ENCODE measurements at places on chromosomes 5 and 9.

GRCh38 chr5:180202939-180203573 lies 6.0 kb downstream of the RASGEF1C start:
- DNase-seq = no peak

GRCh38 chr9:69865986-69866385 lies 45.4 kb downstream of the CFAP95 start:
- DNase-seq = no peak

- no peak for DNase-seq
These were observed 3.2 kb upstream of the TNC start for GRCh38 chr9:115121181-115121580.

DNA sequence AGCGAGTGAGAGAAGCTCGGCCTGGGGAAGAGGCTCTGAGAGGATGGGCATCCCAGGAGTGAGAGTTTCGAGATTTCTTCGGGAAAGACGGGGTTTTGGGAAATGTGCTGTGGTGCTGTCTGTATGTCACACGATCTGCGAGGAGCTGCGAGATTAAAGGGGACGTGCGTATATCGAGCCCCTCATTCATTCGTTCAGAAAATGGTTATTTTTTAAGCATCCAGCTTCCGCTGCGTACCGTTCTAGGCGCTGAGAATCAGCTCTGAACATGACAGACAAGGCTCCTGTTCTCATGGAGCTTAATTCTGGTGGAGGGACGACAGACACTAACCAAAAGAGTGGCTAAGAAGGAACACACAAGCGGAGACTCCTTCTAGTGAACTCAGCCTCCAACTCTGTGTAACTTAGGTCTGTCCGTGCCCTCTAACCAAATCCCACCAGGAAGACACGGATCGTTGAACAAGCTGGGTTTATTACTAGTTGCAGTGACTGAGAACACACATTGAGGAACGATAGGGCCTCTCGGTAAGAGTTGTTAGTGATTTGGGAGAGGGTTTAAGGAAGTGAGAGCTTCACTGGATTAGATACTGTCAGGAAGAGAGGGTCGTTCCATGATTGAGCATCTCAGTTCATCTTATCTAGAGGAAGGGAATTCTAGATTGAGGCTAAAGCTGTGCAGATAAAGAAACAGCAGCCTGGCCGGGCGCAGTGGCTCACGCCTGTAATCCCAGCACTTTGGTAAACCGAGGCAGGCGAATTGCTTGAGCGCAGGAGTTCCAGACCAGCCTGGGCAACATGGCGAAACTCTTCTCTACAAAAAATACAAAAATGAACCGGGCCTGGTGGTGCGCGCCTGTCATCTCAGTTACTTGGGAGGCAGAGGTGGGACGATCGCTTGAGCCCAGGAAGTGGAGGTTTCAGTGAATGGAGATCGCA lies 1.0 kb upstream of the FBXW11 start:
- no peak for DNase-seq

GRCh38 chr9:114587345-114588202 lies at the start of gene ATP6V1G1:
TSS of gene ATP6V1G1 (plus strand) at chr9:114587769. CDS start at chr9:114587839, 70 bp downstream.
- peak; percentile 99 for DNase-seq

DNA sequence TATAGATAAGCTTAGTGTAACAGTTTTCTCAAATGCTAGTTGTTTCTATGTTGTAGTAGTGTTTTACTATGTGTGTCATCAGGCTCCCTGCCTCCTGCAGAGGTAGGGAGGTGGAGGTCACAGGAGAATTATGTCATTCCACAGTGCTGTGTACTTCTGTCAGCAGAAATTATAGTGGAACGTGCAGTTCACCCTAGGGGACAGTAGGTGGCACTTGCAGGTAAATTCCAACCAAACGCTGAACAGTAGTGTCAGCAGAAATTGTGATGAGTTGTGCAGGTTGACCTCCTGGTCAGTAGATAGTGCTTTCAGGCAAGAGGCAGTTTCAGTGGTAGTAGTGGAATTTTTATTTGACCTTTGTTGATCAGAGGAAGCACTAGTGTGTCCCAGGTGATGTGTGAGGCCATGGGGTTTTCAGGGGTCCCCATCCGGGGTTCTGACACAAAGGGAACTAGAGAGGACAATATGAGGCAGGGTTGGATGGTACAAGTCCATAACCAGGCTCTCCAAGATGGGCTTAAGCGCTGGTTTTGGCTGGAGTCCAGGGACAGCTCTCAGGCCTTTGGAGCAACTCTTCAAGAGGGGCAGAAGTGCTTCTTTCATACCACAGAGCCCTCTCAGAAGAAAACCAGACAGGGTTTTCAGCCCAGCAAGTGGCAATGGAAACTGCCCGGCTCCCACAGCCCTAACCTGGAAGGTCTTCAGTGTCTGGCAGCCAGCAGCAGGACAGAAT lies 402.9 kb downstream of the CYLC2 start:
- DNase-seq = no peak

DNA sequence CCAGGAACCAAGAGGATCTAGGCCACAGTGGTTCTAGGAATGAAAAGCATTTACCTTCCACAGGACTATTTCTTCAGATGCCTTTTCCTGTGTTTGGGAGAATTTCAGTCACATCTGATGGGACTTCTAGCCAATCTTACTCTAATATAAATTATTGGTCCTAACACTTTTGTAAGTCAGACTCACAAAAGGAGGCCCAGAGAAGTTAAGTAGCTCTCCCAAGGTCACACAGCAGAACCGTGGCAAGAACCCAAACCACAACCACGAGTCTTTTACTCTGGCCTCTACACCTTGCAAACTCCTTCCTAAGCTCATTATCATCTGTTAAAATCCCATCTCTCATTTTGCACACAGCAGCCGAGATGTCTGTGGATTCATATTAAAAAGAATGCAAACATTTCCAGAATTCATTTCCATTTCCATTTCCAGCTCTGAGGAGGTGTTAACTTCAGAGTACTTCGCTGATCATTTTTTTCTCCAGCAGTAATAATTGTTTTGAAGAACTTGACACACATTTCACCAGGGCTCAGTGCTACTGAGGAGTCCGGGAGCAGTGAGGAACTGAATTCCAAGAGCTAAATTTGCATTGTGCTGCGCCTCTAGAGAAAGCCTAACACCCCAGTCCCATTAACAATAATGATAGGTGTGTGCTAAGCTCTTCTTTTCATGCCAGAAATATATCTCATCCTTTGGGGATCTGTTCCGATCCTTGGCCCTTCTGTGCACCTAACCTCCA lies 168.1 kb downstream of the SEMA6A start:
- DNase-seq = no peak

- DNase-seq = no peak
These were observed 151.3 kb downstream of the CHSY3 start for GRCh38 chr5:130055572-130055971.

DNA sequence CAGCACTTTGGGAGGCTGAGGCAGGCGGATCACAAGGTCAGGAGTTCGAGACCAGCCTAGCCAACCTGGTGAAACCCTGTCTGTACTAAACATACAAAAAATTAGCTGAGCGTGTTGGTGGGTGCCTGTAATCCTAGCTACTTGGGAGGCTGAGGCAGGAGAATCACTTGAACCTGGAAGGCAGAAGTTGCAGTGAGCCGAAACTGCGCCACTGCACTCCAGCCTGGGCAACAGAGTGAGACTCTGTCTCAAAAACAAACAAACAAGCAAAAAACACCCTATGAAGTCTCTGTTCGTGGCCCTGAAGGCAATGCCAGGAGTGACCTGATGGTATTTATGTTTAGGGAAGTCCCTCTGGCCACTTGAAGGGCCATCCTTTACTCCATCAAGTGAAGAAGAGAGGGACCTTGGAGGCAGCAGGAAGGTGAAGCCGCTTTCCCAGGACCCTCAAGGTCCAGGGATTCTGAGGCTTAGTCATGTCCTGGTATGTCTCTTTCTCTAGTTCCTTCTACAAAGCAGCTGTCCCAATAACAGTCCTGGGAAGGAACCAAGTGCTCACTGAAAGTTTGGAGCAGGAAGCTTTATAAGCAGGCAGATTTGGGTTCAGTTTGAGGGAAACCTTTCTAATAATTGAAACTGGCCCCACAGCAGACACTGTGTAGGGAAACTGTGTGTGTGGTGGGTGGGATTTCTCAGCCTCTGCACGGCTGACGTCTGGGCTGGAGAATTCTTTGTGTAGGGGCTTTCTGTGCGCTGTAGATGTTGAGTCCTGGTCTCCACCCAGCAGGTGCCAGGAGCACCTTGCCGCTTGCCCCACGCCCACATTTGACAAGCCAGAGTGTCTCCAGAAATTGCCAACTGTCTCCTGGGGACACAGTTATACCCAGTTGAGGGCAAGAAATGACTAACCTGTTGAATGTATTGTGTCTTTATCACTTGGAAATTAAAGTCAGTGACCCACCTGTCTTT lies 12.5 kb downstream of the PHF2 start:
- no peak for DNase-seq

- DNase-seq = no peak
These were observed 1028.6 kb downstream of the CDH9 start for GRCh38 chr5:26009742-26010141.

- DNase-seq = no peak
These were observed 89.6 kb downstream of the TARS1 start for GRCh38 chr5:33530183-33531036.

DNA sequence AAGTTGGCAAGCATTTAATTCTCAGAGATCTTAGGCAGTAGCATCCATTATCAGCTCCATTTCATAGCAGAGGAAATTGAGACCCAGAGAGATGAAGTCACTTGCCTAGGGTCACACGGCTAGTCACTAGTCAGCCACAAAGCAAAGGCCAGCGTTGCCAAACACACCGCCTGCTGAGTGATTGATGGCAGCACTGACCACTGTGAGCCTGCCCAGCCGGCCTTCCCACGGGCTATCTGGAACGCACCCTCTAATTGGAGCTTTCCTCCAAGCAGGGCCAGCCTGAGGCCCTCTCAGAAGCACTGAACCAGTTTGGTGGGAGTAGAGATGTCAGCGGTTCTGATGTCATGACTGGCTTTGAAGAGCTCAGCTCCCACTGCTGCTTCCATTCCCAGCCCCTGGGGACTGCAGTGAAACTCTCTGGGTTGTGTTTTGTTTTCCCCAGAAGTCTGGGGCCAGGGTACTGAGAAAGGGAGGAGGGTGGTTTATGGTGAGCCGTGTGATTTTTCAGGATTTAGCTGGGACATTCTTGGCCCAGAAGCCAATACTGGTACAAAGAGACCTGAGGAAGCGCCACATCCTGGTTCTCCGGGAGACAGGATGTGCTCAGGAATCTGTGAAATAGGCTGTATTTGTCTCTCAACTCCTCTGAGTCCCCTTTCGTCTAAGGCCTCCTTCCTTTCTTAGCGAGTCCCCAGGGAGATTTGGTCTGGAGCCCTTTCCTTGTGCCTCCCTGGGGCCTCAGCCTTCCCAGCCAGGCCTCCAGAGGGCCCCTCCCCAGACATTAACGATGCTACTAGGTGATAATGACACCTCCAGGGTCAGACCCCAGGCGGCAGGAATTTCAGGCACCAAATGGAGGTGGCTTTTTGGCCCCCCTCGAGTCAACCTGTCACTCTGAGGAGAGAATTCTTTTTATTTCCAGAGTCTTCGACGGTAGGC lies 44.5 kb downstream of the SPRY4 start:
- no peak for DNase-seq

GRCh38 chr9:129983891-129984290 lies 59.1 kb downstream of the FNBP1 start:
- no peak for DNase-seq

DNA sequence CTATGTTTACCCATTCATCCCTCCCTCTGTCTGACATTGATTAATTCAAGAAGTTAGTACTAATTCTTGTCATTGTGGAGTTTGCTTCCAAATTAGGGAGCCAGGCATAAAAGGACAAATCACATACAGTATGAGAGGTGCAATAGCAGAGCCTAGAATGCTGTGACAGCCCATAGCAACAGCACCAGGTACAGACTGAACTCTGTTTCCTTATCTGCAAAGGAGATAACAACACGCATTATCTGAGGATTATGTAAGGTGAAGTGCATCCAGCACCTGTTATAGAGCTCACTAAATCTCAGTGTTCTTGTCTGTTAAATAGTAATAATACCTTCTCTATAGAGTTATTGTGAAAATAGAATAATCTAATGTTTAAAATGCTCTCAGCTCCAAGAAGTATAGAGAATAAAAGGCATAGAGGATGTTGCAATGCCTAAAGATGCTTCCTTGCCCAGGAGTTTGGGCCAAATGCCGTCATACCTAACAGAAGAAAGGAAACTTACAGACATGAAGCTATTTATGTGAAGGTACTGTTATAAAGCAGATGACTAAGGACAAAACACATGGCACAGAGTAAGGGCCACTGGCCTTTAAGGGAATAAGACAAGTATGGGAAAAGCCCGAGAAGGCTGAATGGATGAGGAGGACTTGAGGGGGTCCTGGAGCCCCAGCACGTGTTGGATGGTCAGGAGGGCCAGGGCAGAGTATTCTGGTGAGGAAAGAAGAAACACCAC lies 214.5 kb downstream of the ATP10B start:
- DNase-seq = no peak

- peak; percentile 47 for DNase-seq
These were observed 58.5 kb downstream of the CNTRL start for GRCh38 chr9:121133104-121133816.

- no peak for DNase-seq
These were observed 189.6 kb downstream of the HSPA4 start for GRCh38 chr5:133241179-133242092.

DNA sequence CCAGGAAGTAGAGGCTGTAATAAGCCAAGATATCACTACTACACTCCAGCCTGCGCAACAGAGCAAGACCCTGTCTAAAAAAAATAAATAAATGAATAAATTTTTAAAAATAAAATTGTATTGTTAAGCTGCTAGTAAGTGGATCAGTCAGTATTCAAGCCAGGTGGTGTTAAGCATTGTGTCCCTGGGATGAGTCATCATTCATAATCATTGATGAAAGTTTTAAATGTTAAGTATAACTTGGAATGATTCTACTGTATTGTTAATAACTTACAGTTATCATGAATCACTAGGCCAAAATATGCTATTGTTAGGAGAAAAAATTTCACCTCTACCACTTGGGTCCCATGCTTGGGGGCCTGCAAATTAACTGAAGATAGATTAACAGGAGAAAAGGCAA lies 38.2 kb downstream of the MED10 start:
- DNase-seq = no peak

DNA sequence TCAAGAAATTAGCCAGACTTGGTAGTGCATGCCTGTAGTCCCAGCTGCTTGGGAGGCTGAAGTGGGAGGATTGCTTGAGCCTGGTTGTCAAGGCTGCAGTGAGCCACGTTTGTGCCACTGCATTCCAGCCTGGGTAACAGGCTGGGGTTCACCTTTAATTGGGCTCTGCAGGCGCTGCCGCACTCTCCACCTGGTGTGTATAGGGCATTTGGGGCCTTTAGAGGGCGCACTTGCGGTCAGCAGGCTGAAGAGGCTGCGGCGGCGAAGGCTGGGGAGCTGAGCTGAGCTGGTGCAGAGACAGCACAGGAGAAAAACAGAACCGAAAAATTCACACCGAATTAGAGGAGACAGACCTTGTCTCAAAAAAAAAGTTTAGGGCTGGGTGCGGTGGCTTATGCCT lies 31.2 kb downstream of the CDK7 start:
- DNase-seq = no peak

- DNase-seq = no peak
These were observed 32.6 kb upstream of the GPX3 start for GRCh38 chr5:150987746-150988145.

- DNase-seq = no peak
These were observed 142.3 kb downstream of the TSSK1B start for GRCh38 chr5:113292462-113292861.

GRCh38 chr9:127035948-127036347 lies 86.5 kb downstream of the ANGPTL2 start:
- DNase-seq = no peak
